ENCODE measurements at places on chromosomes 12 and 14. TPM values are rescaled to one million over a fixed set of nuclear protein-coding genes. Genes with fewer than 3 reads are reported as not detected.

DNA sequence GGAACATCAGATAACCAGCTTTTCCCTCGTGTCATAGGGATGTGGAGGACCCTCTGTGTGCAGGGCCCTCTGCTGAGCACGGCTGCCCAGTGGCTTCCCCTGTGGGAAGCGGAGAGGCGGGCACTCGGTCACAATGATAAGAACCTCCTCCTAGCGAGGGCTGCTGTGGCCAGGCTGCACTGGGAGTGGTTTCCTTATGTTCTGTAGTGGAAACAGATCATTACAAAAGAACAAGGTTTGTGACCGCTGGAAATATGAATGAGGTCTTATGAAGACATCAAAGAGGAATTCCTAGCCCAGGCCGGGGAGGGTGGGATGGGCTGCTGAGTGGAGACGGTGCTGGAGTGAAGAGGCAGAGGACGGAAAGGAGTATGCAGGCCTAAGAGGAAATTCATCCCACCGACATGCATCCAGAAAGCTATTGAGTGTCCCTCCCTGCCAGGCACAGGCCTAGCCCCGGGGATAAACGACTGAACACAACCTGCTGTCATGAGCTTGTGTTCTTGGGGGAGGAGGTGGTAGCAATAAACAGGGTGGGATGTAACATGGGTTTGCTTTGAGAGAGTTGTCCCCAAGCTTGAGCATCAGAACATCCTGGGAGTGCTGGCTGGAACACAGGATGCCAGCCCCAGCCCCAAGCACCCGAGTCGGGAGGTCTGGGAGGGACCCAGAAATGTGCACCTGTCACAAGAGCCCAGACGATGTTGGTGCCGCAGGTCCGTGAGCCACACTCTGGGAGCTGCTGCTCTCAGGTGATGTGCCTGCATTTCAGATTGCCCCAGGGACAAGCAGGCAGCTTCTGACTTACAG, 37.5 kb downstream of the FZD10 start:
- DNase-seq = no peak

- no peak for DNase-seq
These were observed 2.1 kb upstream of the ATXN7L3B start for GRCh38 chr12:74535536-74535935.

GRCh38 chr14:45038865-45039264, 45.1 kb upstream of the PRPF39 start:
- no peak for DNase-seq

The FOXA1 gene
- 4.9 TPM for polyA plus RNA-seq

Measured in left renal cortex interstitium (tissue), 4 donors.